Adipocyte (in vitro differentiated cells): ENCODE measurements at places on chromosomes 6 and 20.

GRCh38 chr6:145189836-145190235 is 545.5 kb downstream of the EPM2A start:
- DNase-seq: no peak

GRCh38 chr20:56903858-56904257 is 274.8 kb downstream of the TFAP2C start:
- no peak for DNase-seq

- DNase-seq: no peak
Measured at GRCh38 chr20:54382419-54382818, 93.0 kb upstream of the DOK5 start.

DNA sequence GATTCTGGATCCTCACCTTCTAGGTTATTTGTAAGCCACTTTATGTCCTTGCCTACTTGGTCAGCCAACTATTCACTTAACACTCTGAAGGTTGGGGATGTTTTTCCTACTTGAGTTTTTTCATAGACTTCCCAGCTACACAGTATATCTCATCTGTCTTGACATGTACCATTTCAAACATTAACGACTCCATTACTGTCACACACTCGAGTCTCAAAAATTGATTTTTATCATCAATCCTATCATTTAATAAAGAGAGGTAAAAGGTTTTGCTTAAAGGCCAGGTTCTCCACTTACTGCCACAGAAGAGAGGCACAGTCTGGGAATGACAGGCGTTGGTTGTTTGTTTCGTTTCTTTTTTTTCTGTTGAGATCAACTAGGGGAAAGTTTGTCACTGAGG is 38.2 kb upstream of the LAMP5 start:
- no peak for DNase-seq

GRCh38 chr20:2631228-2631627 is 21.2 kb upstream of the NOP56 start:
- peak; percentile 19 for DNase-seq

DNA sequence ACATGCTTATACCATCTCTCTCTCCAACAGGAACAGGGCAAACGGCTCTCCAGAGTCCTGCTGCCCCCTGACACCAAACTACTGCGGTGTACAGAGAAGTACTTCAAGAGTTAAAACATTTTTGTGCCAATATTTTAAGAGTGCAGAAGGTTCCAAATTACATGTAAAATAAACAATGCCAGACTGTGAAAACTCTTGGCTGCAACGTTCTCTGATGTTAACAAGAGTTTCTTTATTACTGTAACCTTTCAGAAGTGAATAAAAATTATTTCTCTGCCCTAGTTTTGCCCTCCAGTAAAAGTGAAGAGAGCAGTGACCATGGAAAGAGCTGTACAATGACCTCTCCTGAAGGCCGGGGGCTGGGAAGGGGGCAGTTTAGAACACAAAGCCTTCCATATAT is 41.4 kb upstream of the FAM83C start:
- peak; percentile 25 for DNase-seq

DNA sequence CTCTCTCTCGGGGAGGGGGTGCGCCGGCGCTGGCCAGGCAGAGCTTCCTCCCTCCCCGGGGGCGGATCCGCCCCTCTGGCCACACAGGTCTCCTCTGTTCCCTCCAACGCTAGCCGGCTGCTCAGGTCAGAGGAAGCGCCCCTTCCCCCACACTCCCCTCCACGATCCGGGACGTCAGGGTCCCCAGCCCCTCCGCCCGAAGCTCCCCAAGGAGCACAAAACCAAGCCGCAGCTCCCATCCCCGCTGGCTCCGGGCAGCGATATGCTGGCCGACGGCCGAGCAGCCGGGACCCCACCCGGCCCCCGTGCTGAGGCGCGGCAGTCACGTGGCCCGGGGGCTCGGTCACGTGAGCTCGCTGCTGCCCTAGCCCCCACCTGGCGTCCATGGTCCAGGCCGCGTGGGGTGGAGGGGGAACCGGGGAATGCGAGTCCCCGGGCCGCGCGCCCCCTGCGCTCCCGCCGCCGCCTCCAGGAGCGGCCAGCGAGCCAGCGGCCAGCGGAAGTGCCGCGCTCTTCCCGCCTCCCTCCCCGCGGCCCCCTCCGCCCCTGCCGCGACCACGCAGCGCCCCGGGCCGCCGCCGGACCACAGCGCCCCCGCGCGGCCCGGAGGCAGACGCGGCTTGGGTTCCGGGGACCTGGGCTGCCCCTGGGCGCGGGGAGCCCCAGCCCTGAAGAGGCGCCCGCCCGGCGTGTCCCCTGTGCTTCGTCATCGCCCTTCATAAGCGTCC is at the start of gene SLC35B2:
Gene SLC35B2 (minus strand): TSS at position 504 of the 728 bp plus-strand sequence. CDS start 118 bp downstream, at position 386.
- DNase-seq: peak; percentile 88

GRCh38 chr6:2877960-2878359 is 25.1 kb downstream of the SERPINB9 start:
- no peak for DNase-seq

DNA sequence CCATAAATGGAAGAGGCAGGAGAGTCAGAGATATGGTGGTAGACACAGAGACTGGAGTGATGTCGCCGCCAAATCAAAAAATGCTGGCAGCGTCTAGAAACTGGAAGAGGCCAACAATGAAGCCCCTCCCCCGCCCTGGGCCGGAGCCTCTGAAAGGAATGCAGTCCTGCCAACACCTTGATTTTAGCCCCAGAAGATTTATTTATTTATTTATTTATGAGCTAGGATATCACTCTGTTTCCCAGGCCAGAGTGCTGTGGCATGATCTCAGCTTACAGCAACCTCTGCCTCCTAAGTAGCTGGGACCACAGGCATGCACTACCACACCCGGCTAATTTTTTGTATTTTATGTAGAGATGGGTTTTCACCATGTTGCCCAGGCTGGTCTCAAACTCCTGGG is 82.6 kb upstream of the CCDC167 start:
- peak; percentile 48 for DNase-seq

DNA sequence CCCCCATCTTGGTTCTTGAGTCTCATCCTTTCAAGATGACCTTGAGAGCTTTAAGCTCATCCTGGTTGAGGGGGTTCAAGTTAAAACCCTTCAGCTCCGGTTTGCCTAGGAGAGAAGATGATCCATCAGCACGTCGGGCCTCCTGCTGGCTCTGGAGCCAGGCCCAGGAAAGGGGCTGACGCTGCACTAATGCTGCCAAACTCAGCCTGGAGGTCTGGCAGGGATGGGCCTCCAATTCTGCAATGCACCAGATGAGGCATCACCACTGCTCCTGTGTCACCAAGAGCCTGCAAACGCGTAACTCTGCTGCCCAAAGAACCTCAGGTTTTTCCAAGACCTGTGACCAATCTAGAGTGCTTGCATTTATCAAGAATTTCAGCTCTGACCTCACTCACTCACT is 6.1 kb downstream of the PDRG1 start:
- no peak for DNase-seq

GRCh38 chr6:158843751-158844683 is 24.8 kb upstream of the EZR start:
- DNase-seq: no peak

GRCh38 chr6:18380158-18380836 is 6.9 kb upstream of the RNF144B start:
- no peak for DNase-seq

DNA sequence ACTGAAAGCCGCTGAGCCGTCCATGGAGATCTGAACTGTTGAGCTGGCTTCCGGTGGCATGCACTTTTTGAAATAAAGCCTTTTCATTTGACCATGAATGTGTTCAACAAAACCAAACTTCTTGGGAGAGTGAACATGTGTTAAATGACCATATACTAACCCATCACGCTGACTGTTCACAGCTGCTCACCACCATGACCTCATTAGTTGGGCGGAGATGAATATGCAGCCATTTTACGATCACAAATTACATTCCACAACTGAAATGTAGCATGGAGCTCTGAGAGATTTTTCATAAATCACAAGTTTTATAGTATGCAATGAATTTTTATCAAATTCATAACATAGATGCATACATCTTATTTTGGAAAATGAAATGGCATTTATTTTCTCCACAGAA is 4.2 kb downstream of the RAMACL start:
- DNase-seq: no peak

DNA sequence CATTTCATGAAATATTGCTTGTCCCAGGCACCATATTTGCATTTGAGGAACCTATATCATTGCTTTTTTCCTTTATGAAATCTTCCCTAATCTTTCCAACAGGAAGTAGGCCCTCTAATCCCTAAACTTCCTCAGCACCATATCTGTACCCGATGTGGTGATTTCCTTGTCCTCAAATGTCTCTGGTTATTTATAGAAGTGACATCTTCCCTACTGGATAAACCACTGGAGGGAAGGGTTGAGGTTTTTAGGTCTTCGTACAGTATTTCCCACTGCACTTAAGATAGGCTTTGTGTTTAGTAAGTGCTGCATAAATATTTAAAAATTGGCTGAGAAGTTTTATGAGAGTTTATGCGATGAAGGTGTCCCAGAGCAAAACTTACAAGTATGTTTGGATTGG is 54.9 kb upstream of the TMEM170B start:
- DNase-seq: no peak

- no peak for DNase-seq
Measured at GRCh38 chr6:90074161-90074850, 180.0 kb downstream of the GJA10 start.

DNA sequence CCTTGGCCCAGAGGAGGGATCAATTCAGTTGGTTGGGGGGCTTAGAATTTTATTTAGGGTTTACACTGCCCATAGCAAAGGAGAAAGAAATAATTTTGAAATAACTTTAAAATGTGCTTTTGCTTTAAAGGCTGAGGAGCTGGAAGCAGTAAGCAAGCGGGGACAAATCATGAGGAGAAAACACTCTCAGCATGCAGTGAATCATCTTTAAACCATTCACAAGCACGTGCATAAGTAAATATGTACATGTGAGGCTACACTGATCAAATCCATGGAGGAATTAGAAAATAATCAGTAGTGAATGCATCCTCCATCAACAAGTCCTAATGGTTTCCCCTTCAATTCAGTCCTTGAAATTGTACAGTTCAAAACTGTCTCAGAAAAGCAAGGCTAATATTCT is 181.0 kb downstream of the MTFR2 start:
- peak; percentile 70 for DNase-seq

- DNase-seq: peak; percentile 88
Measured at GRCh38 chr20:44805979-44806620, 4.2 kb downstream of the RIMS4 start.

GRCh38 chr6:64680446-64680845 is 1026.6 kb downstream of the EYS start:
- no peak for DNase-seq

GRCh38 chr20:15763366-15763765 is 809.9 kb downstream of the KIF16B start:
- DNase-seq: peak; percentile 7

- no peak for DNase-seq
Measured at GRCh38 chr20:42576167-42576566, 613.5 kb downstream of the PTPRT start.

GRCh38 chr6:111087106-111087835 is at the start of gene SLC16A10:
Gene SLC16A10 (plus strand): TSS chr6:111087503. CDS start chr6:111087753, 250 bp downstream.
- peak; percentile 46 for DNase-seq

DNA sequence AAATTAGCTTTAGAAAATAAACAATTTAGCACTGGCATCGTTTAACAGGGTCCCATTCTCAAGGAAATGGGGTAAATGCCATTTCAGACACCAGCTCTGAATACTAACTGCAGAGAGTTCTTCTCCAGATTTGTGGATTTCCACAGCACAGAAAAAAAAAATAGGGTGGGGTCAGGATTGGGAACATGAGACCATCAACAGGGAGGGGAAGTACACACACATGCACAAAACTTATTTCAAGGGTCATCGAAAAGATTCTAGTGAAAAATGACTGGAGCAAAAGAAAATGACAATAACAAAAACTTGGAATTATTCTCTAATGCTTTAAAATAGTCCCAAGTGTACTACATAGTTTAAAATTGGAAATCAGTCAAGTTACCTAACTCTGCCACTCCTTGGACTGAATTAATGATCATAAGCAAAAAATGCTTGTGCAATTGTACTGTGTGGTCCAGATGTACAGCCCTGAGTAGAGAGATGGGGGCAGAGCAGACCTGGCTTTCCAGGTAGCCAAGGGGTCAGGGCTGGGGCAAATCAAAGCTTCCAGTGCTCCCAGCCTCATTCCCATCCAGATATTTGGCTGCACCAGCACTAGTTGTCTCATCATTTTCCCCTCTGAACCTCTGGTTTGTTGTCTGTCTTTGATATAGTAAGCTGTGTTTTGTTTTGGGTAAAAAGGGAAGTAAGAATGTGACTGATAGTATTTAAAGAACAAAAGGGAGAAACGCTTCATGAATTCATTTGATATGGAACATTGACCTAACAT is 152.4 kb downstream of the SOBP start:
- DNase-seq: no peak

- no peak for DNase-seq
Measured at GRCh38 chr20:33325350-33325749, 42.3 kb downstream of the BPIFB1 start.

- no peak for DNase-seq
Measured at GRCh38 chr20:50517817-50518154, 7.6 kb downstream of the PTPN1 start.

- no peak for DNase-seq
Measured at GRCh38 chr6:128930321-128930720, 47.4 kb downstream of the LAMA2 start.

DNA sequence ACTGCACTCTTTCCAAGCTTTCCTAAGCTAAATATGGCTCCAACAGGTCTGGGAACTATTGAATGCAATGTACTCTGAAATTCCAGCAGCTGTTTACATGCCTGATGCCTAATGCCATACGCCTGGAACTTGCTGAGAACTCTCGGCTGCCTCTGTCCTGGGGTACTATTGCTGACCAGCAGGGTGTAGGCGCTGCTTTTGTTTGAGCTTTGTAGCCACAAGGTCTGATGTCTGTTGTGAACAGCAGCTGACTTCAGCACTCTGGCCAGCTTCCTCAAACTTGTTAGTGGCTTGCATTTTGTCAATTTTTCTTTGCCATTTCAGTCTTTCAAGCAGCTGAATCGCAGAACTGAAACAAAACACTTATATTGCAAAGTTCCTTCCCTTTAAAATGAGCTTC is 26.7 kb downstream of the SAYSD1 start:
- peak; percentile 75 for DNase-seq

DNA sequence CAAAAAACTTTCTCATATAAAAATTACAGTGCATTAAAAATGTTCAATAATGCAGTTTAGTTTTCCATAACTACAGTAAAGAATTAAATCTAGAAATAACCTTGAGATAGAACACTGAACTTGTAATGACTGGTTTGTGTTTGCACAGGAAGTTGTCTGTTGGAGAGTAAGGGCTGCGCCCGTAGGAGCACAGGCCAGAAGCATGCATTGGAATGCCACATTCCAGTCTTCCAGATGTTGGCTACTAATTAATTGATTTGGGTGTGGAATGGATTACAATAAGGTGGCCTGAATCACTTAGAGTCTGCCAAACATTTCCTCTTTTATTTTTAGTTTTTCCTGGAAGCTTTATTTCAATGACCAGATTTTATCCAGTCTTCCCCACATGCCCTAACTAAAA is 582.6 kb upstream of the MMS22L start:
- no peak for DNase-seq
